ENCODE measurements at places on chromosomes 4 and X.

DNA sequence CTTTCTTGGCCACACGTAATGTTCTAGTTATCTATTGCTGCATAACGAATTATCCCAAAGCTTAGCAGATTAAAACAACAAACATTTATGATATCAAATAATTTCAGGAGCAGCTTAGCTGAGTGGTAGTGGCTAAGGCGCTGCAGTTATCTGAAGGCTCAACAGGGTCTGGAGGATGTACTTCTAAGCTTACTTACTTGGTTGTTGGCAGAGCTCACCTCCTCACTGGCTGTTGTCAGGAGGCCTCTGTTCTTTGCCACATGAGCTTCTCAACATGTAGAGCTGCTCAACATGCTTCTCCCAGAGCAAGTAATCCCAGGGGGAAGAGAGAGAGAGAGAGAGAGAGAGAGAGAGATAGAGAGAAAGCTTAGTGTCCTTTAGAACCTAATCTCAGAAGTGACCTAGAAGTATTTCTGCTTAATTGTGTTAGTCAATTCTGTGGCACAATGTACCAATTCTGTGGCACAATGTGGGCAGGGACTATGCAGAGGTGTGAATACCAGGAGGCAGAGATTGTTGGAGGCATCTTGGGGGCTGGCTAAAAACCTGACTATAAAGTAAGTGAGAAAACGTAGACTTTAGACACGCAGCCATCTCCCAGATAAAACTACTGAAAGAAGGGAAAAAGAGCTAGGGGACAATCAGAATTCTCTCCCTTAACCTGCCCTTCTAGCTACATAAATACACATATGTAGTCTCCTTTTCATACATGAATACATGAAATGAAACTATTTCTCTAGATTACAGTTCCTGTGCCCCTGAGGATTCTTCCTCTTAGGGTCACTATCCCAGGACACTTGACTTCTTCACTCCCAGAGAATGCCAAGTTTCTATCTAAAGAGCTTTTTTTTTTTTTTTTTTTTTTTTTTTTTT is 40.2 kb downstream of the HOPX start:
- DNase-seq = no peak

GRCh38 chrX:71095981-71096759 is 519 bp downstream of the FOXO4 start:
- DNase-seq = no peak

DNA sequence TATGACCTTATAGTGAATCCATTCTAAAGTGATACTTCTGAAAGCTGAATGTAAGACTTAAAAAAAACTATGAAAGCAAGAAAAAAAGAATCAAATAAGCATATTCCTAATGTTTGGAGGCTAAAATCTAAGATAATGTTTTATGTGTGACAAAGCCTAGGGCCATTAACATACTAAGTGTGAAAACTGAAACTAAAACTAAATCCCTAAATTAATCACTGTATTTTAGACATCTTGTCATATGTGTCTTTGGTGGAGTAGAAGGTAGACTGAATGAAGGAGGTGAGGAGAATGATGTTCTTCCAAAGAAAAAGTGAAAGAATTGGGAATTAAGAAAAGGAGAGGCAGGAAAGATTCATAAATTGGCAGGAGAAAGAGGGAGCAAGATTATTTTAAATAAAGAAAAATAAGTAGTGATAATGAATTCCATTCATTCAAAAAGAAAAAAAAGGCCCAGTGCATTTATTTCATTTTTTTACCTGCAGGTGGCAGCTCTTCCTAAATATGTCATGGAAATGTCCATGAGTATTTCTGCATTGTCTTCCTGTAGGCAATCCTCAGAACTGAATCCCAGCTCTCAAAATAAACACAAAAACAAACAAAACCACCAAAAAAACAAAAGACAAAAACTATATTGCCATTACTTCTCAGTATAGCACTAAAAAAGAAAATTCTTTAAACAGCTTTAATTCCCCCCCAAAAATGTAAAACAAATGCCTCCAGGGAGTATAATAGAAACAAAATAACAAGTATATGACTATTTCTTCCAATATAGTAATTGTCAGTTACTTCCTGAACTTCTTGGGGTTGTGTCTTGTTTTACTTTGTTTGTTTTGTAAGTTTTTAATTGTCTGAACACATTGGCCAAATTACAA is 17.0 kb upstream of the AP1AR start:
- no peak for DNase-seq

GRCh38 chrX:91079342-91080114 is 355.1 kb upstream of the PABPC5 start:
- no peak for DNase-seq

- no peak for DNase-seq
Measured at GRCh38 chrX:154374313-154375155, at the start of gene FLNA. TSS of gene FLNA (minus strand) at chrX:154374634. CDS start at chrX:154371245, 3,389 bp downstream.

GRCh38 chrX:38166478-38167083 is 54.1 kb downstream of the SRPX start:
- DNase-seq = no peak

- no peak for DNase-seq
Measured at GRCh38 chrX:64350047-64350446, 45.2 kb downstream of the MTMR8 start.

- DNase-seq = no peak
Measured at GRCh38 chr4:56613101-56613862, 67.8 kb downstream of the HOPX start.

DNA sequence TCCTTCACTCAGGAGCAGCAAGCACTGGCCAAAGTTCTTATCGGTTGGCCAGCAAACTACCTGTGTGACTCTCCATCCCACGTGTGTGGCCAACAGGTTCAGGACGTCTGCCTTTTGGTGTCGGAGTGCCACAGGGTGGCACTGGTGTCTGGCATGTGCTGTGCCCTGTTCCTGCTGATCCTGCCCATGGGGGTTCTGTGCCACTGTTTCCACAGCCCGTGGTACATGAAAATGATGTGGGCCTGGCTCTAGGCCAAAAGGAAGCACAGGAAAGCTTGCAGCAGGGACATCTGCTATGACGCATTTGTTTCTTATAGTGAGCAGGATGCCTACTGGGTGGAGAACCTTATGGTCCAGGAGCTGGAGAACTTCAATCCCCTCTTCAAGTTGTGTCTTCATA is 4.6 kb upstream of the TLR2 start:
- DNase-seq = no peak

DNA sequence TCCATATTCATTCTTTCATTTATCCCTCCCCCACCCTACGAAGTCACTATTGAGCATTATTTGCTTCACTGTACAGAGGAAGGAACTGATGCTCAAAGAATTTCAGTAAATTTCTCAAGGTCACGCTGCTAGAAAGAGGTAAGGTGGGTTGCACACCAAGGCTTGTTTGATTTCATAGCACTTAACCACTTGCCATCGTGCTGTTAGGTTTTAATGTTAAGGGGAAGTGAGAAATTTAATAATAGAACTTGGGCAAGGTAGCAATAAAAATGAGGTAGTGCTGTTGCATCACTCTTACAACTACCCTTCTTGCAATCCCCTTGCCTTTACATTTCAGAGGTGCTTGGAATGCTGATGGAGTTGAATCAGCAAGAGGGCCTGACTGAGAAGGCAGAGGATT is 343.1 kb downstream of the MID1IP1 start:
- DNase-seq = no peak

DNA sequence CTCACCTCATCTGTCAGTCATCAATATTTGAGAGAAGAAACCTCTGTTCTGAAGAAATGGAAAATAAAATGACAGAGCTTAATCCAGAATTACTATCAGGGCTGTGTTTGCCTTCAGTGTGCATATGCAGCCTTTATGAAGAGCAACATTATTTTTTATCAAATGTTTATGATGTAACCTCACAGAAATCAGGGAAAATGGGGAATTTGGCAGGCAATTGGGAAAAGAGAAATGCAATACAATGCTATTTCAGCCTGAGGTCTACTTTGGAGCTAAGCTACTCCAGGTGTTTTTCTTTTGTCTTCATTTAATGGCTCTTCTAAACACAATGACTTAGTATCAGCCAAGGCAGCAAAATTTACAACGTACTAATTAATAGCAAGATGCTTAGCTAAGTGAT is 241.1 kb upstream of the TET2 start:
- no peak for DNase-seq

GRCh38 chr4:154332681-154333421 is 158.7 kb downstream of the DCHS2 start:
- peak; percentile 27 for DNase-seq

DNA sequence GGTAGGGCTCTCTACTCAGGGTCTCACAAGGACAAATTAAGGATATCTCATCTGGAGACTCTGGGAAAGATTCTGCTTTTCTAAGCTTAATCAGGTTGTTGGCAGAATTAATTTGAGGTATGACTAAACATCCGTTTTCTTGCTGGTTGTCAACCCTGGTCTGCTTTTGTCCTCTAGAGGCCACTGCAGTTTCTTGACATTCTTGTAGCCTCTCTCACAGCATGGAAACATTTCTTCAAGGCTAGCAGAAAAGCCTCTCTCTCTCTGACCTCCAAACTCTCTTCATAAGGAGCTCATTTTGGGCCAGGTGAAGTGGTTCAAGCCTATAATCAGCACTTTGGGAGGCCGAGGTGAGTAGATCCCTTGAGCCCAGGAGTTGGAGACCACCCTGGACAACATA is 749.5 kb upstream of the PCDH7 start:
- no peak for DNase-seq

- DNase-seq = no peak
Measured at GRCh38 chr4:186061921-186062320, 7.0 kb upstream of the TLR3 start.

GRCh38 chr4:16462656-16463055 is 236.4 kb upstream of the TAPT1 start:
- no peak for DNase-seq

- no peak for DNase-seq
Measured at GRCh38 chrX:149022485-149022884, 482.6 kb downstream of the IDS start.

- DNase-seq = no peak
Measured at GRCh38 chr4:124483048-124483906, 229.3 kb downstream of the ANKRD50 start.

DNA sequence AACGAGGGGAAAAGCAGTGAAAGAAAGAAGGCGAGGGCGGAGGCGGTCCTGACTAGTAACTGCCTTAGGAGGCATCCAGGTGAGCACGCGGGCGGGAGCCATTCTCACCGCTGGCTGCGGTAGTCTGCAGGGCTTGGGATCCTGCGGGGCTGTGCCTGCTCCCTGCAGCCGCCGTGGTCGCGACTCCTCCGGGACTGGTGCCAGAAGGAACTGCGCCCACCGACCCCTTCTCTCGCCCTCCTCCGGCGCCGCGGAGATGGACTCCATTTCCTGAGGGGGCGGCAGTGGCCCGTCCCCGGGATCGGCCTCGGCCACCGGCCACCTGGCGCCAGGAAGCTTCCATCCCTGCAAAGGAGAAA is 543 bp downstream of the NFXL1 start:
- peak; percentile 14 for DNase-seq

- no peak for DNase-seq
Measured at GRCh38 chr4:72084587-72085011, 52.8 kb downstream of the NPFFR2 start.

DNA sequence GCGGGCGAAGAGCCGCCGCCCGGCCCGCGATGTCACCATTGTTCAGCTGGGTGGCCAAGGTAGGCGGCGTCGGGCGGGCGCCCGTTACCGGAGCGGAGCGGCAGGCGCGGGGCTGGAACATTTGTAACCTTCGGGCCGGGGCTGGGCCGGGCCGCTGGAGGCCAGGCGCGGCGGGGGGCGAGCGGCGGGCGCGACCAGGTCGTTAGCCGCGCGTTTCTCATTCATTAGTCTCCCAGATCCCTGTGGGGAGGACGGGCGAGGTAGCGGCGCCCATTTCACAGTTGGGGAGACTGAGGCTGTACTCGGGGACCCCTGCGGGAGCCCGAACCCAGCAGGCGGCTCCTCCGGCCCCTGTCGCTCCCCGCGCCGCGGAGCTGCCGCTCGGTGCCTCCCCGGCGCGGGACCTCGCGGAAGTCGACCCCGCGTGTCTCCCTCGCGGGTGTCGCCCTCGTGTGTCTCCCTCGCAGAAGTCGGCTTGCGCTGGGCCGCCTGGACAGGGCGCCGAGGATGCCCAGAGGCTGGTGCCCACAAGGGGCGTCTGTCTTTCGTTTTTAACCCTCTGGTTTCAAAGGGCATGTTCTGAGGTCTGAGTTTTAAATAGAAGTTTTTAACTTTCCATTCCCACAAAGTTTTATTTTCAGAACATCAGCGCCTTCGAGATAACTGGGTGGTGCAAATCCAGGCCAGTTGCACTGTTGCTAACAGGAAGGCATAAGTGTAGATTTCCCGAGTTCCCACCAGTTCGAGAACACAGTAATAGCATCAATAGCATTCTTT is 17.5 kb downstream of the PTTG2 start:
- DNase-seq = peak; percentile 71

DNA sequence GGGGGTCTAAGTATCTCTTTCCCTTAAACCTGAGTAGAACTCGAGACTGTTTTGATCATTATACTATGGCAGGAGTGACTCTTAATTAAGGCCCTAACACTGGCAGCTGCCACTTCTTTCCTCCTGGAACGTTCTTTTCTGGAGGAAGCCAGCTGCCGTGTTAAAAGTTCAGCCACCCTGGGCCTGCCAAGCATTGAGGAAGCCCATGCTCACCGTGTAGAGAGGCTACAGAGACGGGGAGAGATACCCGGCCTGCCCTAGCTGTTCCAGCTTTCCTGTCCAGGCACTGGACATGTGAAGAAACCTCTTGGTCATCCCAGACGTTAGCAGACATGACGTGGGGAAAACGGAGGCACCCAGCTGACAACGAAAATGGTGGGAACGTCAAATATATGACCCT is 274.1 kb downstream of the ARHGAP10 start:
- no peak for DNase-seq

GRCh38 chr4:139813881-139814280 is 148.3 kb downstream of the MGST2 start:
- DNase-seq = no peak

DNA sequence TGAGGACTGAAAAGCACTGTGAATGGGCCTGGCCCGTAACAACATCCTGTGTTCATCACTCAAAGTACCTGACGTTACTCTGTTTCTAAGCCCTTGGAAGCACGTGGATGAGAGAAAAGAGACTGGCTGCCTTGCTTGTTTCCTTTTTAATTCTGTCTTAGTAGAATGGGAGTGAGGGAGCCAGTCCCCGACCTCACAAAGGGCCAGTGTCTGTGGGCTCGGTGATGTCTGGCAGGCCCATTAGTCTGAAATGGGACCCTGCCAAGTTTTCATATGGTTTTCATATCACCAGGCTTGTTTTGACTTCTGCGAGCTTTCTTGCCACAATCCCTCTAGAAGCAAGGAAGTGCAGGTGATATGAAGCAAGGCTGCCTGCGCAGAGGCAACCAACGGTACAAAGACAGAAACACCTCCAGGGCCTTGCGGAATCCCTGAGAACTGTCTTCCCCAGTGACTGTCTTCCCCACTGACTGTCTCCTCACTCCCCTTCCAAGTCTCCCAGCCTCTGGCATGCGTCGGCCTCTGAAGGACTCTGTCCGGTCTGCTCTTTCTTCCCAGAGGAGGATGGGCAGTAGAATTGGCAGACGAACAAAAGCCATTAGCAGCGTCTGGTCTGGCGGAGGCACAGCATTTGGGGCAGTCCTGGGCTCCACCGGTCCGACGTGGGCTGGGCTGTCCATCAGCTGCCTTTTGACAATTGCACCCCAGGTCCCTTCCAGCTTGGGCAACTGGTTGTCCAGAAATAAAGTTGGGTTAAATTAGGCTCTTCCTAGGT is 20.2 kb upstream of the RASL11B start:
- DNase-seq = no peak
